ENCODE measurements at places on chromosomes 3 and 15.

DNA sequence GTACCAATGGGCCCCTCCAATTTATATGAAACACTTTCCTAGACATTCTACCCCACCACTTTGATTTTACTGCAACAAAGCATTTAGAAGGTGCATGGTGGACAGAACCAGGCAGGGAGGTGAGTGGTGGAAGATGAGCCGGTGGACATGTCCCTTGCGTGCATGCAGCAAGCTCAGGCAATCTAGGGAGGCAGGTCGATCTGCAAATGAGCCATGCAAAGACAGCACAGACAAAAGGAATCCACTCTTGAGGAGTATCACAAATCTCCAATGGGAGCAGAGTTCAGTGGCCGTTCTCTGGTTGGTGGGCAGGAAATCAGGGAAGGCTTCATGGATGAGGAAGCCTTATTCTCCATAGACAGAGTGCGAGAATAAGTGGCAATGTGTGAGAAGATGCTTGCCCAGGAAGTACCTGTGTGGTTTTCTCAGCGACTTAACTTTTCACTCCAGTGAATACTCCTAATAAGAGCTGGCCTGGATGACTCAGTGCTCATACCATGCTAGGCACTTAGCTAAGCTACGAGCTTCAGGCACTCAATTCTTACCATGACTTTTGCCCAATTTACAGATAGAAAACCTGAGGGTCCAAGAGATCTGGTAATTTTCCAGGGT lies 152.5 kb downstream of the FOXP1 start:
- no peak for DNase-seq

DNA sequence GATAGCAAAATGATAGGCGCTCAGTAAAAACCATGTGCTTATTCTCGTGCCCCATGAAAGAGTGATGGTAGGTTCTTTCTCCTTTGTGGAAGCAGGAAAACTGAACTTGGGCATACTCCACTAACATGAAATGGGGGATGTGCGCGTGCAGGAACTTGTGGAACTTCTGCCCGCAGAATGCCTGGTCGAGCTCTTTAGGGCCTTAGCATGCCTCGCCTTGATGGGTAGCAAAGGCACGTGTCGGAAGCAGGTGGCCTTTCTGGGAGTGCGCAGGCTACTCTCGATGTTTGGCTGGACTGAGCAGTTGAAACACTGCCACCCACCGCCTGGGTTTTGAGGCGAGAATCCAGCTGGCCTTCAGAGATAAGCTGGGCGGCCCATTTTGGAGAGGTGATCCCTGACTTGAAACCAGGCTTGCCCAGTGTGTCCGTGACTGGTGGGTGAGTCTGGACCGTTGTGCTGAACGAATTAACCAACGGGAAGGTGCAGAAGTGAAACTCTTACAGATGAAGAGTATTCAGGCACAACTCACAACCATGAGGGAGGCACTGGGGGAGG lies 842 bp downstream of the PCCB start:
- DNase-seq = peak; percentile 81

DNA sequence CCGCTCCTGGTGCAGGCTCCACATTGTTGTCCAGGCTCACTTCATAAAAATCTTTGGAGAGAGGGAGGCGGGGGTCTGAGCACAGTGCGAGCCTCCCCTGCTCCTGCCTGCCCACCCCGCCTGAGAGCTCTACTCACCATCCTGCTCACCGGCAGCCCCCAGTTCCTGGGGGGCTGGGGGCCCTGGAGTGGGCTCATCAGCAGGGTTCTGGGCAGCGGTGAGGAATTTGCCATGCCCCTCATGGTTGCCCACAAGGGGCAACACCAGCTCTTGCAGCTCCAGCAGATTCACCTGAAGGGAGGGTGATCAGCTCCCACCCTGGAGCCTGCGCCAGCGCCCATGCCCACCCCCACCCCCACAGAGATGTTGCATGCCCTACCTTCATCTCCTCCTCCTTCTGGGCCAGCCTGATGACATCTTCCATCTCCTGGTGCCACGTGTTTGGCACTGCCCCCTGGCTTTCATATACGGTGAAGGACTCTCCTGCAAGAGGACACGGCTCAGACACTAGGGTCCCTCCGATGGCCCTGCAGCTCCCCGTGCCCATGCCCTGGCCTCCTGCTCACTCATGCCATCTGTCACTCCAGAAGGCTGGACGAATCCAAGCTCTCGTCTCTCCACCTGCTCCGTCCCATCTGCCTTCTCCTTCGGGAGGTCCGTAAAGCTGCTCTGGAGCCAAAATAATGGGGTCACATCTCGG lies 162.1 kb downstream of the TBC1D2B start:
- DNase-seq = no peak

- peak; percentile 8 for DNase-seq
These were observed 414.6 kb upstream of the ARPP21 start for GRCh38 chr3:35224565-35225295.

- peak; percentile 47 for DNase-seq
These were observed 736 bp downstream of the IREB2 start for GRCh38 chr15:78438619-78439285.

DNA sequence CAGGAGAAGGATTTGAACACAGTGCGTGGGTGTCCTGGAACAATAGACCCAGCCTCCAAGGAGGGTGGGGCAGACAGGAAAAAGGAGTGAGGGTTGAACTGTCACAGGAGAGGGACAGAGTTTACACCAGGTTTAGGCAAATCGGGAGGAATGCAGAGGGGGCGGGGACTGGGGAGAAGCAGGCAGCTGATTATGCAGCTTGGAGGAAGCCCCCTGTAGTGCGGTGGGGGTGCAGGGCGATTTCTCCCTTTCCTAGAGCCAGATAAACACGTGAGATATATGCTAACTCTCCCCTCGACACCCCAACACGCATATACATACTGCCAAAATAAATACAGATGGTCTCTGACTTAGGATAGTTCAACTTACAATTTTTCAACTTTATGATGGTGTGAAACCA lies 108.6 kb upstream of the PRR20G start:
- DNase-seq = no peak

GRCh38 chr15:88974392-88974791 lies 61.2 kb upstream of the MFGE8 start:
- DNase-seq = no peak

GRCh38 chr3:159884661-159885402 lies 103.8 kb upstream of the IL12A start:
- peak; percentile 63 for DNase-seq

DNA sequence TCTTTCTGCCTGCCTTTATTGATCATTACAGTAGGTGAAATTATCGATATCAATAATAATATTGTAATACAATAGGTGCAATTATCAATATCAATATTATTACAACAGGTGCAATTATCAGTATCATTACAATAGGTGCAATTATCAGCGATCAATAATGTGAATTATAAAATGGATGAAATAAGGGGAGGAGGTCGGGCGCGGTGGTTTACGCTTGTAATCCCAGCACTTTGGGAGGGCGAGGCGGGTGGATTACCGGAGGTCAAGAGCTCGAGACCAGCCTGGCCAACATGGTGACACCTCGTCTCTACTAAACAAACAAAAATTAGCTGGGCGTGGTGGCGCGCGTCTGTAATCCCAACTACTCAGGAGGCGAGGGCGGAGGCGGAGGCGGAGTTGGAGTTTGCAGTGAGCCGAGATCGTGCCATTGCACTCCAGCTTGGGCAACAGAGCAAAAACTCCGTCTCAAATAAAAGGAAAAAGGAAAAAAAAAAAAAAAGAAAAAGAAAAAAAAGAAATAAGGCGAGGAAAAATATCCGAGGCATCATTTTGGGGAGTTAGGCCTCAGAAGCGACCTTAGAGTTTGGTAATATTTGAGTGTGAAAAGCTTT lies 611 bp upstream of the BNIP2 start:
- DNase-seq = peak; percentile 77

DNA sequence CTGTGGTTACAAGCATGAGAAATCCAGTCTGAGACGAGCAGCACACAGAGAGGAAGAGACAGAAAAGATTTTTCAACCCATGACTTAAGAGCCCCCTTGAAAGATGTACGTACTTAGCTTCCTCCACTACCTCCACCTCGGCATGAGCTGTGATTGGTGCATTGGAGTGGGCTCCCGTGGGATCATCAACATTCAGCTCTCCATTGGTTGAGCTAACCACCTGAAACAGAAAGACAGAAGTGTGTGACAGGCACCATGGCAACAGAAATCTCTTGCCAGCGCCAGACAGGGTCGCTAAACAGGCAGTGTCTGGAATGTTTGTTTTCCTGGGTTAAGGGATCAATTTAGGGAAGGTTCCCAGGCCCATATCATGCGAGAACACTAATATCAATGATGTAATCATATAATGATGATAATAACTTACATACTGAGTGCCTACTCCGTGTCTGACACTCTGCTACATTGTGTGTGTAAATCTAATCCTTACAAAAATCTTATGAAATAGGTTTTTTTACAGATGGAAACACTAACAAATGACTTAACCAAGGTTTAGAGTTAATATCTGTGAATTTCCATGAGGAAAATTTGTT lies 17.5 kb upstream of the PPIB start:
- DNase-seq = peak; percentile 15

- peak; percentile 52 for DNase-seq
These were observed 936 bp downstream of the ZXDC start for GRCh38 chr3:126474498-126475412.

All from tongue (tissue), 3 donors.